ENCODE measurements at places on chromosomes 11 and 22.

DNA sequence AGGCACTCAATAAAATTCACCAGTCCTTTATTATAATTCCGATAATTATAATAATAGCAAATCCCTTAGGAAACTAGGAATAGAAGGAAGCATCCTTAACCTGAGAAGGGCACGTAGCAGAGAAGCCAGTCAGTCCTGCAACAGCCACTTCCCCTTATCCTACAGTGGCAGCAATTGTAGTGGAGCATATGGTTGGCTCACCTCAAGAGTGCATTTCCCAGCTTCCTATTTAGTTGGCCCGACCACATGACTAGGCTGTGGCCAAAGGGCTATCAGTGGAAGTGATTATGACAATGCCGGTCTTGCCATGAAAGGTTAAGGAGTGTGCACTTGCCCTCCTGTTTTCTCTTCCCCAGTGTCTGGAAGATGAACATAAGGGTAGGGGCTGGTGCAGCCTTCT is 27.0 kb downstream of the TESMIN start:
- DNase-seq, result no peak

DNA sequence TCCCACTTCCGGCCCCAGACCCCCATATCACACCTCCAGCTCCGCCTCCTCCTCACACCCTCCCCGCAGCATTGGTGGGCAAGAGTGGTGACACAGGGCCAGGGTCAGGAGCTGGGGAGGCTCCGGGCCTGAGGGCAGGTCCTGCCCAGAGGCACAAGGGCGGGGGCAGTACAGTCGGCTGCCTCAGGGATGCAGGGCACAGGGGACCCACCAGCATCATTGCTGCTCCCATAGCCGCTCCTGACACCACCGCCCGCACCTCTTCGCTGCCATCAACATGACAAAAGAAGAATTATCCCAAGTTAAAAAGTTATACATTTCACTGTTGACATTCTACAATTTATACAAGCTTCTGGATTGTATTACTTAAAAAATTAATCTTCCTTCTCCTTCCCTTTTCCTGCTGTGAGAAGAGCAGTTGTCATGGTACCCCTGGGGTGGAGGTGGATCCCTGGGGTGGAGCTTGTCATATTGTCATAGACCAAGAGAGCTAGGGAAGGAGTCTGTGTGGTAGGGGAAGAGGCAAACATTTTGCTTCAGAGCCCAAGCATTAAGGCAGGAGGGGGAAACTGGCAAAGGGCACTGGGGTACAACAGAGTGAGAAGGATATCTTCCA is 4.1 kb downstream of the SBF2 start:
- DNase-seq, result no peak

GRCh38 chr11:47408598-47409439 is 429 bp downstream of the SLC39A13 start:
- no peak for DNase-seq

GRCh38 chr11:7528514-7529049 is 14.8 kb downstream of the PPFIBP2 start:
- no peak for DNase-seq

DNA sequence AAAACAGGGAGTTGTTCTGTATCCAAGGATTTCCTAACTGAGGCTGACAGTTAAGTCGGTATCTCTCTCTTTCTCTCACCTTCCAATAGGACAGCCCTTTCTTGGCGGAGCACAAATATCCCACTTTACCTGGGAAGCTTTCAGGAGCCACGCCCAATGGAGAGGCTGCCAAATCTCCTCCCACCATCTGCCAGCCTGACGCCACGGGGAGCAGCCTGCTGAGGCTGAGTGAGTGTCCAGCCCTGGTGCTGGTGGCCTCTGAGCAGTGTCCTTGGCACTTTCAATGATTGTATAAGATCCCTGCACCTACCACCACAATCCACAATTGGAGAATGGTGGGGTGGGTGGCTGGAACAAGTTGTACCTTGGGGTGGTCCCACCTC is 33.7 kb downstream of the CYB5R2 start:
- no peak for DNase-seq

- no peak for DNase-seq
These were observed 1.3 kb downstream of the PATE2 start for GRCh38 chr11:125777309-125777708.

- no peak for DNase-seq
These were observed 61.3 kb upstream of the CHORDC1 start for GRCh38 chr11:90284171-90284570.

DNA sequence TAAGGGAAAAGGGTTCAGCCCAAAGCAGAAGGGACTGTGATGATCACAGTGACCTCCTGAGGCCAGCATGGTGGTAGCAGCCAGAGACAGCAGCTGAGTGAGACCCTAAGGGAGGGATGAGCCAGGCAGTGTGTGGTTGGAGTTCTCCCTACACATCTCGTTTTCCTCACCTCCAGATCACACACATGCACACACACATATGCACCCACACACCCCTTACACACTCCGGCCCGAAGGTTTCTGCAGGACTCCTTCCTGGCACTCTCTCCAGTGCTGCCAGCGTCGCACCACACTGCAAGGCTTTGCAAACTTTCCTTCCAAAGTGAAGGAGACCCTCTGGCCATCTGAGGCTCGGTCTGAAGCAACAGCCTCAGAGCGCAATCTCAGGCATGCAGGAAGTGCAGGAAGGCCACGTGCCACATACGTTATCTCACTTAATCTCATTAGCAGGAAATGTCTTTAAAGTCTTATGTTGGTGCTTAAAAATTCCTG is 26.9 kb upstream of the TP53I11 start:
- no peak for DNase-seq

DNA sequence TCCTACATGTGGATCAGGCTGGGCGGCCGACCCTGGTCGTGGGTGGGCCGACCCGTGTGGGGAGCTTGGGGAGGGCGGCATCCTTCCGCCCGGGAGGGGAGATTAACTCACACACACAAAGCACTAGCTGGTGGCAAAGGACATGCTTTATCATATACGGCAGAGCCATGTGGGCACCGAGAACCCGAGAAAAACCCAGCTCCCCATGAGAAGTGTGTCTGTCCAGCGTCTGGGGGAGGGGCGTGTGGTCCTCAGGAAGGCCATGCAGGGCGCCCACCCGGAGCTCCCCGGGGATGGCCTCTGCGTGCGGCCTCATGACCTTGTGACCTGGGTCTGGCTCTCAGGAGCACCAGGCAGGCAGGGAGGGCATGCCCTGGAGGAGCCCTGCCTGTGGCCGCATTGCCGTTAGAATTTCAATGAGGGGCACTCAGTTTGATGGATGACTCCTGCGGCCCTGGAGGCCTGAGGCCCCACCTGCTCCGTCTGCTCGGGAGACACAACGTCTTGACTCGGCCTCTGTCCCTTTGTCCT is 39.4 kb upstream of the TOLLIP start:
- DNase-seq, result no peak

GRCh38 chr11:71329165-71329510 is 76.8 kb upstream of the SHANK2 start:
- no peak for DNase-seq

DNA sequence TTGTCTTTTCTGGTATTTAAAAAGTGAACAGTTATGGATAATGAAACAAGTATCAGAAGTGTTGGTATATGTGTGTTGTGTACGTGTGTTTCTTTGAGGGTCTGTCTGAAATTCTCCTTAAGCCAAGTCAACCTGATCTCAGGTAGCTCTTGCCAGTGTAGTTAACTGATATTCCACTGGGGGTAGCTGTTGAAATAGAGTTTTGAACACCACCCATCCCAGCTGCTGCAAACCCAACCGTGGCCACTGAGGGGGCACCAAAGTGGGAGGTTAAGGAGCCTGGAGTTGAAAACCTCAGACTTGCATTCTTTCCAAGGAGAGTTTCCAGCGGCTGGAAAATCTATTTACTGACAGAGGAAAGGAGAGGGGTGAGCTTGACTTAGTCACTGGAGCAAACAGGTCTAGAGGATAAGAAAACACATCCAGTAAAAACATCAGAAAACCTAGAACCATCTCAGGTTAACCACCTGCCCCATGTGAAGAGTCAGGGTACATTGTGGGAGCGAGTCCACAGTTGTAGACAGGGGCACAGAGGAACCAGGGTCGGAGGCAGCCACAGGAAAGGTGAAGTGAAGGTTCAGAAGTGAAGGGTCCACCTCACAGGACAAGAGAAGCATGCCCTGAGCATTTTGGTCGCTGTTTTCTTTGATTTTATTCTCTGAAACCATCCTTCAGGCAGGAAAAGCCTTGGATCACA is 8.8 kb upstream of the CUL5 start:
- DNase-seq, result peak; percentile 33

DNA sequence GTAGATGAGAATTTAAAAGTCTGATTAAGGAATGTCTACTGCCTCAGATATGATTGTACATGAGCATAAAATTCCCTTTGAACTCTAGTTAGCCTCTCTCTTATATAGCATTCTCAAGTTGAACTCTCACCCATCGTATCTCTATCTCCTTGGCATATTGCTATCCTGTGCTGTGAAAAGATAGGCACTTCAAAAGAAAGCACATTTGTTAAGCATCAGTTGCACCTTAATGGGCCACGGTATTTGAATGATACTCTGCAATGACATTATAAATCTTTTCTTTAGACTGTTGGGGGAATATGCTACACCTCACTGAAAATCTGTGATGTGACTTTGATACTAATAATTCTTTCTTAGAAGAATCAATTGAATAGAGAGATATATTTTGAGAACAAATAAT is 570.7 kb downstream of the JRKL start:
- DNase-seq, result no peak

DNA sequence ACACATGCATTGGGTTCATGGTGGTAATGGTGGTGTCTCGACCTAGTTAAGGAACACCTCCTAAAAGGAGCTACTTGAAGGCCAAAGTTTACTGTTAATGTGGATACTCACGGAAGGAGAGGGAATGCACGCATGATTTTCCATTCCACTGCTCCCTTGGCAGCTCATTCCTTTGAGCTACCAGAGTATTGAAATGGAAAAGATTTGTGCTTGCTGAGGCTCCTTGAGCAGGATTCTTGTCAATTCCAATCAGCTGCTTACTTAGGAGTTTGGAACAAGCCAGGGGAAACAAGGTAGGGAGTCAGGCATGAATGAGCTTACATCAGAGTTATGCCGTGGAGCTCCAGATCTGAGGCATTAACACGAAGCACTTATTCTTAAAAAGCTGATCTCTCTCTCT is 108.8 kb downstream of the GRIA4 start:
- no peak for DNase-seq

DNA sequence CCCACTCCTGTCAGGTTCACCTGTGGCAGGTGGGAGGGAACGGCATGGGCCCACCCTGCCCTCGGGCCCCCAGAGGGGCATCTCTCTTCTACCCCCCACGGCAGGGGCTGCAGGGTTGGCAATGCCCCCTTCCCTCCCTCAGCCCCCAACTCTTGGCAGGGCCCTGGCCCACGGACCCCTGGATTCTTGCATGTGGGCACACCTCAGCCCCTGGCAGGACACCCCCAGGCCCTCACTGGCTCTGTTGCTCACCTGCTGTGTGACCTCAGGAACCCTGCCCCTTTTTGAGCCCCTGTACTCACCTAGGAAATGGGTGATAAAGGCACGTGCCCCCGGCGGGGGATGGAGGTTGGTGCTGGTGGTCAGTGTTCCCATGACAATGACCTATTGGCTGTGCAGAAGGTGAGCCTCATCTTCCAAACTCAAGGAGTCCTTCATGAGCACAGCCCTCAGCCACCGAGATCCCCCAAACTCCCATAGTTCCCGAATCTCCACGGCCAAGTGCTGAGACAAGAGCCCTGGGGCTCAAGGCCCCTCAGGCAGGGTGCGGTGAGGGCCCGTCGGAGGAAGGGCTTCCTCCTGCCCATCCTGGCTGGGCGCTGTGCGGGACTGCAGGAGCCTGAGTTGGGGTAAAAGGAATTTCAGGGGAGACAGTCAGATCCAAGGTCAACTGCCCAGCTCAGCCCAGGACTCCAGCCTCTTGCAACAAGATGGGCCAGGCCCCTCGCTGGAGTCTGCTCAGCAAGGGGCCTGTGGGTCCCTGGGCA is 198.2 kb downstream of the IGLL1 start:
- DNase-seq, result no peak

GRCh38 chr11:15176646-15177163 is 62.0 kb downstream of the INSC start:
- DNase-seq, result no peak

GRCh38 chr11:57647960-57648800 is 1.5 kb downstream of the YPEL4 start:
- DNase-seq, result no peak

GRCh38 chr11:61447601-61448551 is 18.0 kb downstream of the SDHAF2 start:
- no peak for DNase-seq

GRCh38 chr22:44697423-44698141 is 4.4 kb upstream of the PRR5 start:
- DNase-seq, result peak; percentile 87

- DNase-seq, result peak; percentile 26
These were observed 13.2 kb upstream of the OR4C12 start for GRCh38 chr11:49995565-49995964.

- no peak for DNase-seq
These were observed 537.7 kb downstream of the MIAT start for GRCh38 chr22:27195094-27195493.

- DNase-seq, result no peak
These were observed 14.0 kb downstream of the KCTD14 start for GRCh38 chr11:78009062-78009461.

GRCh38 chr11:121110871-121111724 is 10.1 kb downstream of the TECTA start:
- DNase-seq, result no peak

GRCh38 chr11:64569300-64569970 is 21.6 kb upstream of the SLC22A12 start:
- no peak for DNase-seq

GRCh38 chr22:37184816-37185541 is 3.1 kb downstream of the C1QTNF6 start:
- no peak for DNase-seq

DNA sequence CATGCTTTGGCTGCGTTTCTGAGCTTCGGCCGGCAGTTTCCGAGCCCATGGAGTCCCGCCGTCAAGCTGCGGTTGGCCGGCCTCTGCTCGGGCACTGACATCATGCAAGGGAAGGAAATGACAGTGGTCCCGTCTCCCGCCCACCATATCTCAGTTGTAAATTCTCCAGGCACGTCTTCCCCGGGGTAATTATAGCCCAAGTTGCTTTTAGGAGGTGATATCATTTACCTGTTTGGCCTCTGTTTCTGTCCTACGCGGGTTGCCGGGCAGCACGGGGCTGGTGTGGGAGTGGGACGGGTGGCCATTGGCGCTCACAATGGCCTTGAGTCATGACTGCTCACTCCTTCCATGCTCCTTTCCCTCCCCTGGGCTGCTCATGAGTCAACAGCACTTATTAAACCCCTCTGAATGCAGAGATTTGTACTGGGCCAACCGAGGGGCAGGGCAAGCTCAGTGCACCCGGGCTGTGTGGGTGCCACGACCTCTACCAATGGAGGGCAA is 4.2 kb upstream of the ANO1 start:
- no peak for DNase-seq

GRCh38 chr11:119671561-119672015 is 57.4 kb downstream of the NECTIN1 start:
- DNase-seq, result no peak

DNA sequence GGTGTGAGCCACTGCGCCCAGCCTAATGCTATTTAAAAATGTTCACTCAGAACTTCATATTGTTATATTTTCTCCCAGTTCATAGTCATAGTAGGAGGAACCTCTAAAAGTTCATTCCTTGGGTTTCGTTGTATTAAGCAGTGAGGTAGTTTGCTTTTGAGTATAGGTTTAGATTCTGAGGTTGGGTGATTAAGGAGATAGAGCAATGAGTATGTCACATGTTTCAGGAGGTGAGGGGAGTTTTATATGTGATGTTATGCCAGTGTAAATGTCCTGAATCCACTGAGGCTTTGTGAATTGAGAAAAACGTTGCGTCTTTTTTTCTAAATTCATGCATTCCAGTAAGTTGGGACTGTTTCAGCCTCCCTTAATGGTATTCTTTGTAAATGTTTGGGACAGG is 4.2 kb downstream of the UBE2L3 start:
- DNase-seq, result no peak

GRCh38 chr11:71200172-71200716 is 52.1 kb downstream of the SHANK2 start:
- DNase-seq, result no peak

Measured in stimulated activated naive CD8-positive, alpha-beta T cell treated with anti-CD3 and anti-CD28 coated beads, Interleukin-15, amount 100 ng/mL, for 72 hours (primary cell).